ENCODE measurements at places on chromosomes 7 and 10.

- DNase-seq: no peak
- H3K27ac ChIP-seq: no peak overlapping the region
- H3K27me3 ChIP-seq: no peaks in the 10 kb centered on the region
- no peak overlapping the region for H3K4me3 ChIP-seq
- no peaks in the 10 kb centered on the region for H3K36me3 ChIP-seq
Observed at GRCh38 chr10:60521974-60522405, 132.3 kb upstream of the ANK3 start.

DNA sequence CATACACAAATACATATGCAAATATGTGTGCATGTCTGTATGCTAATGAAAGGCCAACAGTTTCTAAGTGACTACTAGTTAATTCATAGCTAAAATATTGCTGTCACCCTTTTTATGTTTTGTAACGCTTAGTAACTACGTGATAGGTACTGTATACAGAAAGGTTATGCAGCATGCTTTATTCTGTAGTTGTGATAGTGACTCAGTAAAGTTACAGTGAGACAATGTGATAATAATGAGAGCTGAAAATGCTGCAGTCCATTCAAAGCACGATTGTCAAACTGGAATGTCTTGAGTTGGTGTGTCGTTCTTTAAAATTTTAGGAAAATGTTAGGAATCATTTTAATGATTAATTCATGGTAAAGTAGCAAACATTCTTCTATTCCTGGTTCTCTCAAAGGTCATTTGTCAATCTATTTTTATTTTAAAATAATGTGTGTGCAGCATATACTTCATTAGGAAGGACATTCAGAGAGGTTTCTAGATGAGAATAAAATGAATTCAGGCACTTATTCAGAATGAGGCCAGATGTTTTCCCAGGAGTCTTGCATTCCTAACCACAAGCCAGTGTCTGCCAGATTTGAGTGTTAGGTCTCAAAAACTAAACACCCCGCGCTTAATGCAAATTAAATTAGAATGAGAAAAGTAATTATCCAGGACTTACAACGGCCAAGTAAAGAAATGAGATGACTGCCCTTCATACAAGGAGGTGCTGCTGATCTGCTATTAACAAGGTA is 408.8 kb upstream of the FZD8 start:
- DNase-seq: no peak
- no peaks in the 10 kb centered on the region for H3K4me1 ChIP-seq
- no peaks in the 10 kb centered on the region for H3K36me3 ChIP-seq
- no peak overlapping the region for H3K27ac ChIP-seq
- H3K27me3 ChIP-seq: no peaks in the 10 kb centered on the region

DNA sequence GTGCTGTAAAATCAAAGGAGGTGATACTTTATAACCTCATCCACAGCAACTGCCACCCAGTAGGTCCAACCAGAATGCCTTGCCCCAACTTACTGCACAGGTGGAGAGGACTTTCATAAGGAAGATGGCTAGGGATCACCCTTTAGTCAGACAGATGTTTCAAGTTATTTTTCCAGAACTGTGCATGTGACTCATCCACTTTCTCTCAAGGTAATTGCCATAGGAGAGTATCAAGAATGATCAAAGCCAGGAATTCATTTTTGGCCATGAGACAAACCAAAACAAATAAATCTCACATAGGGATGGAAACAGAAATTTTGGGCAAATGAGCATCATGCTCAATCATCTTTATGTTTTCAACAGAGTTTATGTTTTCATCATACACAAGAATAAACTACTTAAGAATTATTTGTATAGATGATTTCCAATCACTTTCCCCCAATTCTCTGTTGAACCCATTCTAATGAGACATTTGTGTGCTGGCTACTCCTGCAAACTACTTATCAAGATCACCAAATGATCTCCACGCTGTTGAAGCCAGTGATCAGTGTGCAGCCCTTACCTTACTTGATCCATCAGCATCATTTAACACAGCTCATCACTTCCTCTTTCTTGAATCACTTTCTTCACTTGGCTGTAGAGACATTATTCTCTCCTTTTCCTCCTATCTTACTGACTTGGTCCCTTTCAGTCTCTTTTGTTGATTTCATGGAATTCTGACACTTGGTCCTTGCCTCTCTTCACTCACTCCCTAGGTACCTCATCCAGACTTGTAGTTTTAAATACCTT is 74.0 kb downstream of the SLC16A9 start:
- H3K4me1 ChIP-seq: no peaks in the 10 kb centered on the region
- no peak overlapping the region for H3K27ac ChIP-seq
- no peak overlapping the region for H3K4me3 ChIP-seq
- H3K36me3 ChIP-seq: no peaks in the 10 kb centered on the region

DNA sequence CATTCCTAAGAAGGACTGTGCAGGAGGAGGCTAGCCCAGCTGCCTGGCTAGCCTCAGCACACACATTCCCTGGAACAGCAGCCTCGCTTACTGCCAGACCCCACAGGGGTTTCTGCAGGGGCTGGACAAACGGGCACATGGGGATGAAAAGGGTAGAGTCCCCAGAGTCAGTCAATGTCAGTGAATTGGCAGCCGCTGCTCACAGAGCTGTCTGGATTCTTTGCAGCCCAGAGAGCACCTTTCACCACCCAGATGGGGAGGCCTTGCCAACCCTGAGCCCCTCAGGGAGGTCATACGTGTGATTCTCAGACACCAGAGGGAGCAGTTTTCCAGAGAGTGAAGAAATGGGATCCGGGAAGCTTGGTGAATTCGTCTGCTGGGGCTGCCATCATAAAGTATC is 143.3 kb downstream of the KCNMA1 start:
- no peaks in the 10 kb centered on the region for H3K36me3 ChIP-seq
- H3K27ac ChIP-seq: no peak overlapping the region
- no peak overlapping the region for H3K4me3 ChIP-seq
- DNase-seq: no peak

DNA sequence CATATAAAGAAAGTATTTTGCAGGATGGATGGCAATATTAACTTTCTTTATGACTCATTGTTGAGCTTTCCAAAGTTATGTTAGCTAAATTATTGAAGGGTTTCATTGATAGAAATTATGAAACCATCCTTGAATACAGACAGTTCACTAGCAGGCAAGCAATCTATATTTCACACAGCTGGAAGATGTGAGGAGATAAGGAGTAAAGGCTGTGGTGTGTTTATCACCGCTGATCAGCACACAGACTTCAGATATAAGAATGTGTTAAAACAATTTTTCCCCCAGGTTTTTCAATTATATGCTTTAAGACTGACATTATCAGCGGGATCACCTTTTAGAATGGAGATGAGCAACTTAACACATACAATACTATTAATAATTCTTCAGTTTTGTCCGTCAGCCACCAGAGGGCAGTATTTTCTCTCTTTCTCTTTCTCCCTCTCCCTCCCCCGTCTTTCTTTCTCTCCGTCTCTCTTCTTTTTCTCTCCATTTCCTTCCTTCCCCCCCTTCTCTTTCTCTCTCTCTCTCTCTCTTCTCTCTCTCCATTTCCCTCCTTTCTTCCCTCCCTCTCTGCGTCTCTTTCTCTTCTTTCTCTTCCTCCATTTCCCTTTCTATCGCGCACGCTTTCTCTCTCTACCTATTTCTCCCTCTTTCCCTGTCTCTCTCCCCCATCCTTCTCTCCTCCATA is 62.9 kb upstream of the FAM171A1 start:
- no peaks in the 10 kb centered on the region for H3K27me3 ChIP-seq
- peak overlapping the region; percentile 41 for H3K4me3 ChIP-seq
- H3K27ac ChIP-seq: no peak overlapping the region
- no peak for DNase-seq

DNA sequence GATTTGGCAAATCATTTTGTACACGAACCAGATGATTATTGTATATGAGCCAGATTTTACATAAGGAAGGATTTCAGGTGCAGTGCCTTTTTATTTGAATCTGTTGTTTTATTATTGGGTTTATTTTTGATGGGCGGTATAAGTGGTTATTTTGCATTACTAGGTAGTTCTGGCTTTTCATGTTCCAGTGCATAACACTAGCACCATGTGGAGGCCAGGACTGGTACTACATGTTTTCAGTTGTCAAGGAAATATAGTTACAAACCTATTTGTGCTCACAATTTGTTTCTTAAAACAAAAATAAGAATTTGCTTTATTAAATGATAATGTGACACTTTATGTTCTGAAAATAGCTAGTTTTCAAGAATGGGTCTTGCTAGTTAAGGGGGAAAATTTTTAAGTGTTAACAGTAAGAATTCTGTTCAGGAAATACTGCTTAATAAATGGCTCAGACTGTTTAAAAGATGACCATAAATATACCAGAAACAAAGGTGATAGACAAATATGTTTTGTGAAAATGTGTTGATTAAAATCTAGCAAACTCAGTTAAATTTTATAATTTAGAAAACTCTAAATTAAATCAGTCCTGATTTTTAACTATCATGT is 7.1 kb upstream of the SEMA3E start:
- H3K36me3 ChIP-seq: no peaks in the 10 kb centered on the region
- no peak overlapping the region for H3K27ac ChIP-seq
- H3K27me3 ChIP-seq: peaks cover 2% of the 10 kb centered on the region
- DNase-seq: no peak
- no peaks in the 10 kb centered on the region for H3K4me1 ChIP-seq

- no peak overlapping the region for H3K4me3 ChIP-seq
- H3K4me1 ChIP-seq: peaks cover 12% of the 10 kb centered on the region
- H3K27ac ChIP-seq: no peak overlapping the region
- H3K27me3 ChIP-seq: no peaks in the 10 kb centered on the region
Observed at GRCh38 chr7:30984359-30985107, 20.8 kb downstream of the GHRHR start.

GRCh38 chr7:95730493-95731280 is 41.7 kb upstream of the DYNC1I1 start:
- H3K4me3 ChIP-seq: no peak overlapping the region
- H3K4me1 ChIP-seq: no peaks in the 10 kb centered on the region
- DNase-seq: no peak
- no peak overlapping the region for H3K27ac ChIP-seq

- H3K27ac ChIP-seq: peak overlapping the region; percentile 12
- H3K27me3 ChIP-seq: no peaks in the 10 kb centered on the region
- no peaks in the 10 kb centered on the region for H3K4me1 ChIP-seq
- H3K4me3 ChIP-seq: no peak overlapping the region
- H3K36me3 ChIP-seq: no peaks in the 10 kb centered on the region
- no peak for DNase-seq
Observed at GRCh38 chr7:36264123-36264801, 111.2 kb downstream of the EEPD1 start.

- H3K4me1 ChIP-seq: no peaks in the 10 kb centered on the region
- no peaks in the 10 kb centered on the region for H3K36me3 ChIP-seq
- H3K27me3 ChIP-seq: no peaks in the 10 kb centered on the region
- H3K4me3 ChIP-seq: no peak overlapping the region
- DNase-seq: peak; percentile 81
Observed at GRCh38 chr10:29946953-29947700, 112.3 kb downstream of the JCAD start.

DNA sequence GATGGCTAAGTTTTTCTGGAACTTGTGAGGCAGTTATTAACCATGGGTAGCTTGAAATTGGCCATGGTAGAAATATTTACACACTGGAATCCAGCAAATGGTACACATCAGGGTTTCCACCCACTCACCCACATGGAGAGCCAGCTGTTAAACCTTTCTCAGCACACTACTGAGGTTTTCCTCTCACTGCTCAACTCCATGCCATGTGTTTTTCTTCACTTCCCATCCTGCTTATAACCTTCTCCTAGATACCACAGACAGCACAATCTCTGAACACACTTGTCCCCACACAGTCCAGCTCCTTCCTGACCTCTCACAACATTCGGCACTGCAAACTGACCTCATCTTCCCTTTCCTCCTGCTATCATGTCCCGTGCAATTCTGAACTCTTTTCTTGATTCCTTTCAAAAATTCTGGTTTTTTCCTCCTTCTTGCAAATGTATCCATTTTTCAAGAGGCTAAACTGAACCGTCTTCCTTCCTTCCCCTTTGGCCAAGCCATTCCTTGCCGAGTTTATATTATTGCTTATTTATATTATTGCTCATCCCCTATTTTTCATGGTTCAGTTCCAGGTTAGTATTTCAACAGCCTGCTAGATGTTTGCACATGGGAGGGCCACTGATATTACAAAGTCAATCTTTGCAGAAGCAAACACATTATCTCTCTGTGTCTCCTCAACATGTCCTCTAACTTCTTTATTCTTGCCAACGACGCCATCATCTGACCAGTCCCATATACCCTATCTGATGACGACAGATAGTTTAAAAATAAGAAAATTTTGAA is 606.4 kb downstream of the SORCS1 start:
- no peak for DNase-seq
- H3K4me3 ChIP-seq: no peak overlapping the region
- no peaks in the 10 kb centered on the region for H3K27me3 ChIP-seq
- no peaks in the 10 kb centered on the region for H3K36me3 ChIP-seq

GRCh38 chr7:142139597-142140400 is 28.3 kb downstream of the MGAM2 start:
- no peaks in the 10 kb centered on the region for H3K4me1 ChIP-seq
- H3K4me3 ChIP-seq: no peak overlapping the region
- no peak for DNase-seq
- no peak overlapping the region for H3K27ac ChIP-seq
- H3K27me3 ChIP-seq: no peaks in the 10 kb centered on the region

DNA sequence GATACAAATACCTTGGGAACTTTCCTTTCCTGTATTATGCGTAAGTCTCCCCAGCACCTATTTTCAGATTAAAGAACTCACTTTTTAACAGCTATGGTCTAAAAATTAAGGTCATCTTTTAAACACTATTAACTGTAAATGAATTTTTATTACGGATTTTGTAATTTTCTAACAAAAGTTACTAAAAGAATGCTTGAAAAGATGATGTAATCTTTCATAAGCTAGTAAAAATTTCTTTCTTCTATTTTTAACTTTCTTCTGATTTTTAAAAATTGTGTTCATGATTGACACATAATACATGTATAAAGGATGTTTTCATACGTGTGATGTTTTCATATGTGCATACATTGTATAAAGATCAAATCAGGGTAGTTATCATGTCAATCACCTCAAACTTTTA is 291.2 kb upstream of the MBL2 start:
- no peaks in the 10 kb centered on the region for H3K27me3 ChIP-seq
- no peaks in the 10 kb centered on the region for H3K36me3 ChIP-seq
- no peak for DNase-seq
- no peaks in the 10 kb centered on the region for H3K4me1 ChIP-seq
- H3K4me3 ChIP-seq: no peak overlapping the region

GRCh38 chr7:43123457-43123856 is 11.0 kb downstream of the HECW1 start:
- DNase-seq: no peak
- H3K36me3 ChIP-seq: no peaks in the 10 kb centered on the region
- no peaks in the 10 kb centered on the region for H3K4me1 ChIP-seq
- no peaks in the 10 kb centered on the region for H3K27me3 ChIP-seq
- H3K27ac ChIP-seq: no peak overlapping the region

- no peaks in the 10 kb centered on the region for H3K4me1 ChIP-seq
- no peak for DNase-seq
- H3K36me3 ChIP-seq: peaks cover 30% of the 10 kb centered on the region
- no peaks in the 10 kb centered on the region for H3K27me3 ChIP-seq
- no peak overlapping the region for H3K27ac ChIP-seq
Observed at GRCh38 chr10:87753995-87754866, 63.8 kb downstream of the ATAD1 start.

DNA sequence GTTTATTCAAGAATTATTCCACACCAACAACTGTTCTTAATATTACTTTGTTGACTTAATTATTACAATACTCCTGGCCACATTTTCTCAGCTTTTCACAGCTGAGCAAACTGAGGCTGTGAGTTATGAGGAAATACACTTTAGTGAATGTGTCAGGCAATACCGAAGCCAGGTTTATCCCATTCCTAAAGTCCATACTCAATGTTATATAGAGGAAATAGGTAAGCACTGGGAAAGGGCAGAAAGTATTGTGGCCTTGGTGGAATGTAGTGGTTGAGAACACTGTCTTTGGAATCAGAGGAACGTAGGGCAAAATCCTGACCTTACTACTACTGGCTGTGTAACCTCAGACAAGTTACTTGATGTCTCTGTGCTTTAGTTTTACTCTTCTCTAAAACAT is 110.8 kb downstream of the CD36 start:
- no peak overlapping the region for H3K4me3 ChIP-seq
- DNase-seq: no peak
